Upper lobe of right lung (tissue), 1 donor: ENCODE measurements at places on chromosomes 5 and 9.

GRCh38 chr5:142095035-142095434 is 13.5 kb upstream of the NDFIP1 start:
- no peak for DNase-seq

GRCh38 chr5:73917433-73917832 is 291.4 kb downstream of the ARHGEF28 start:
- DNase-seq = no peak

GRCh38 chr5:2204366-2205184 is 321.9 kb upstream of the IRX4 start:
- DNase-seq = no peak

- no peak for DNase-seq
These were observed 297.1 kb upstream of the CD180 start for GRCh38 chr5:67493676-67494075.

DNA sequence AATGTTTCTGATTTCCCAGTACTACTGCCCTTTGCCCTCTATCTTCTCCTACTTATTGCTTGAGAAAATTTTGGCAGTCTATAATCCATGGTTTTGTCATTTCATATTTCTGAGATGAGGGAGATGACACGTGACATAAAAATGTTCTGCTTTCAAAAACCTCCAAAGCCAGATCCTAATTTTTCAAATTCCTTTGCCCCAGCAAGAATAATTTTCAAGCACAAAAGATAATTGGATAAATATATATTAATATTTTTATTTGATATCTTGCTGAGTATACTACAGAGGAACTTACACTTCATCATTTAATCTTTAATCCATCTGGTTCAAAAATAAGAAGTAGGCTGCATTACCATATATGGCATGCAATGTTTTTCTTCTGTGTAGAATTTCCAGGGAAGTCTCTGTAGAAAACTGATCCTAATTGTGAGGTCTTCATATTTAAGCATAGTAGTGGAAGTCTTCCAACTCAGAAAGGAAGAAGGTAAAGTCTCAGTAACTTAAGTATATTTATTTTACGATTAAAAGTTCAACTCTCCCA is 1738.8 kb downstream of the EFNA5 start:
- DNase-seq = no peak
